ENCODE measurements at places on chromosomes 4 and X.

DNA sequence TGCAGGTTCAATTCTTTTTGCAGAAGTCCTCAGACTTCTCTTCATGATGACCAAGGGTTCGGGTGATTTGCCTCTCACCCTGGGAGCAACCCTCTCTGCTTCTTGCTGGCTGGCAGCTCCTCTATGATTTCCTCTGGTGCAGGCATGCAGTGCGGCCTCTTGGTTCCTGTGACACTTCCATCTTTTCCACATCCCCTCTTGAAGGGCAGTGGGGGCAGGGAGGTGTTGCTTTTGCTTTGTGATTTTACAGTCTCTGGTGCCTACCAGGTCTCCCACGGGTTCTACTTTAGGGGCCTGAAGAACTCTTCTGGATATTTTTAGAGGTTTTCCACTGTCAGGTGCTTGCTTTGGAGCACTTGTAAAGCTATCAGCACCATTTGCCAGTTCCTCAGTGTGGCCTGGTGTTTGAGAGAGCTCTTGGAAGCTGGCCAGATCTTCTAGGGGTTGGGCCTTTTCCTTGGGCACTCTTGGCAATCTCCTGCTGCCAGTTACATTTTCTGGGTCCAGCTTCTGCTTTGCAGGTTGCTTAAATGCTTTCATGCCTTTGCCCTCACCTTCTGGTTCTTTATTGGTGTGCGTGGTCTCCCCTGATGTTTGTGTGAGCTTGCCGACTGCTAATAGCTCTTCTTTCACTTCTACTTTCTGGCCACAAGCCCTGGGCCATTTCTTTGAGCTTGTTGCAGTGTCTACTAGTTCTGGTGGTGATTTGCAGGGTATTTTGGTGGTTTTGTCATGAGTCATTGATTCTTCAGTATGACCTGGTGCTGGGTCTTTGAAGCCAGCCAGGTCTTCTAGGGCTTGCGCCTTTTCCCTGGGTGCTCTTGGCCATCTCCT is 11.5 kb upstream of the CHST7 start:
- no peak for DNase-seq

GRCh38 chrX:154140742-154141141 is 3.3 kb upstream of the OPN1LW start:
- DNase-seq: no peak

DNA sequence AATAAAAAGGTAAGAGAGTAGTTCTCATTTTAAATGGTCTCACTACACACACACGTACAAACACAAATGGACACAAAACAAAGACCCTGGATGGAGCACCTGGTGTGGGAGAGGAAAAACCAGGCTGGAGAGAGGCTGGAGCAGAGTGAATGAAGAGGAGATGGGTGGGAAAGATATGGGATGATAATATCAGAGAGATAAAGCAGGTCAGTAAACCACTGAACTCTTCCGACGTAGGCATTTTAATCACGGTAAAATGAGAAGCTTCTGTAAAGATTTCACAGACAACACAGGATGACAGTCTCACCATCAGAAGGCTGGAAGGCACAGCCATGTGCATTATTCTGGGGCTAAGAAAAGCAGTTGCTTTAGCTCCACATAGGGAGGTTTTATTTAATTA is 532.8 kb downstream of the KCNIP4 start:
- DNase-seq: no peak

GRCh38 chr4:170657761-170658160 is 568.0 kb upstream of the AADAT start:
- DNase-seq: no peak

GRCh38 chr4:152448038-152448707 is 87.7 kb downstream of the FBXW7 start:
- DNase-seq: no peak

- no peak for DNase-seq
Measured at GRCh38 chr4:180152831-180153230, 2090.4 kb upstream of the TENM3 start.

DNA sequence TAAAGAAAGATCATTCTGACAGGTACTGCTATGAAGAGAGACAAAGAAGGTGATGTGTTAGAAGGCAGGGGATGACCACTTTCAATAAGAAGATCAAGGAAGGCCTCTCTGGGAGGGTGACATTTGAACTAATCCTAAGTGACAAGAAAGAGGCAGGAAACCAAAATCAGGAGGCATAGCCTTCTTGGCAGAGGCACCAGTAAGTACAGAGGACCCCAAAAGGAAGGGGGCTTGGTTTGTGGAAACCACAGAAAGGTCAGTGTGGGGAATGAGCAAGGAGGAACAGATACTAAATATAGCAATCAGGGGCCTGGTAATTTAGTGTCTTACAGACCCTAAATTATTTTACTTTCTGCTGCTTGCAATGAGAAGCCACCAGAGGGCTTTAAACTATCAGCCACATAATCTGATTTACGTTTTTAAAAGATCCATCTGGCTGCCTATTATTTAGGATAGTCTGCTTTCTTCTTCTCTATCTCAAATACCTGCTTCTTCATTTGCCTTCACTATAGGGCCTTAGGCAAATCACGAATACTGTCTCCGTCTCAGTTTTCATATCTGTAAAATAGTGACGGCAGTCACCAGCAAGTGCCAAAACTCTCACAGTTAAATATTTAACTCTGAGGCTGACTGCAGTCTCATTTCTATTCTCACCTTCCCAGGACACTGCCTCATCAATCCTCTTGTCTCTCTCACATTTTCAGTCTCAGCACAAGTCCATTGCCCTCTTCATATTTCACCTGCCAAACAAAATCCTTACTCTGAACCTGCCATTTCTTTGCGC is 16.7 kb downstream of the NR3C2 start:
- no peak for DNase-seq

DNA sequence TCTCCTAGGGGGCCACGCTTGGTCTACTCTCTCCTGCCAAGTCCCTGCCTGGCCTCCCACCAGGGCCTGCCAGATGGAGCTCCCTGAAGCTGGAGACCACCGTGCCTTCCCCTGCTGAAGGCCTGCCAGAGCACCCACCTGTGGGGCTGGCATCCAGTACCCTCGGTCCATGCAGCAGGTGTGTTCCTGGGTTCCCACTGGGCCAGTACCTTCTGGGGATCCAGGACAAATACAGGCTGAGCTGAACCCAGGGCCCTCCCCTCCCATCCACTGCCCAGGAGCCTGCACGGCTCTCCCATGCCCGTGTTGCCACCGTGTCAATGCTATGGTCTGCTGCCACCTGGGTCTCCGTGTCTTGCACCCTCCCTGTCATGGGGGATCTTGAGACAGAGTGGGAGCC is 68.8 kb downstream of the ABLIM2 start:
- no peak for DNase-seq

- no peak for DNase-seq
Measured at GRCh38 chrX:70444326-70444945, at the start of gene DLG3. TSS of gene DLG3 (plus strand) at chrX:70444835. CDS start at chrX:70445202, 367 bp downstream.

- no peak for DNase-seq
Measured at GRCh38 chr4:3520796-3521600, 11.2 kb downstream of the LRPAP1 start.

- no peak for DNase-seq
Measured at GRCh38 chr4:44965435-44966095, 239.2 kb upstream of the GNPDA2 start.

DNA sequence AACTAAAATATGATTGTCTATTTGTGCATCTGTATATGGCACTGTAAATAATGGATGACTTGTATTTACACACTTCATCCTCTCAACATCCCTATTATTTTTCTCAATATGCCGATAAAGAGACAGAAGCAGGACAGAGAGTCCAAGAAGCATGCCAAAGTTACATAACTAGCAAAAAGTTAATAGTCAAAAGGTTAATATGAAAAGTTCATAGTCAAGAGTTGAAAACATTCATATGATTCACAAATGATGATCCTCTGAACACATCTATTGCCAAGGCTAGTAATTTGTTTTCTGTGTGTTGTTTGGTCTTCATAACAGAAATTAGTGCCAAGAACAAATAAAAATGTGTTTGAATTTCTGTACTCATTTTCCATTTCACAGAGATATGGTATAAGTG is 231.0 kb downstream of the ADAMTS3 start:
- no peak for DNase-seq

DNA sequence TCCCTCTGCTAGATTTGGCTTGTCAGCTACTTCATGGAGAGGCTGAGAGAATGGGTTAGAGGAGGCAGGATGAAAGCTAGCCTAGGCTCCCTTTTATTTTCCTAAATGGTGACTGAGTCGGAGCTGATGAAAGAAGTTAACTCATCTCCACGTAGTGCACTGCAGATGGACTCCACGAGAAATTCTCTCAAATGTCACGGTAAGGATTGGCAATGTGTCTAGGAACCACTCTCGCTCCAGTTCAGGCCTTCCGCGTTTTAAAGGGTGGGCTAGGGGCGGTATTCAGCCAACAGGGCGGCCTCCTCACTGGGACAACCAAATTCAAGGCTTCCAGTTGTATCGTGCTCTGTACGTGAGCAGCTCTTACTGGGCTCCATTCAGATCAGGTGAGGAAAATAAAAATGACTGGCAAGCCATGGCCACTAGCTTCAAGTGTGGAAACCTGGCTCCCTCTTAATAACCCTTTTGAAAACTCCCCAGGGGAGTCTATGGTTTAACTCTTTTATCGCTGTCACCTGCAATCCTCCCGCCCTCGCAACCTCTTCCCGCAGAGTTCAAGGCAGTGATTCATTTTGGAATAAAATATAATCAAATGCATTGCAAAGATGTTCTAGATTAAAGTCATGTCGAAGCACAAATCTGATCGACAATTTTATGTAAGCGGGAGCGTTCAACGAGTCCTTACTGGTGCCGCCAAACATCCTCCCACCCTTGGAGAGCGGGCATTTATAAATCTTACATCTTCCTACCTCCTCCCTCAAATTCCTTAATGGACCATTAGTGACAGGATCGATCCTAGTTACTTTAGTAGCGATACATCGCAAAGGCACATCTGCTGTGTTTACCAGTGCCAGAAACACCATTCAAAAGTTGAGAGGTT is 1.2 kb downstream of the SPOCK3 start:
- DNase-seq: no peak

GRCh38 chr4:169604131-169604900 is 8.1 kb downstream of the NEK1 start:
- peak; percentile 45 for DNase-seq

DNA sequence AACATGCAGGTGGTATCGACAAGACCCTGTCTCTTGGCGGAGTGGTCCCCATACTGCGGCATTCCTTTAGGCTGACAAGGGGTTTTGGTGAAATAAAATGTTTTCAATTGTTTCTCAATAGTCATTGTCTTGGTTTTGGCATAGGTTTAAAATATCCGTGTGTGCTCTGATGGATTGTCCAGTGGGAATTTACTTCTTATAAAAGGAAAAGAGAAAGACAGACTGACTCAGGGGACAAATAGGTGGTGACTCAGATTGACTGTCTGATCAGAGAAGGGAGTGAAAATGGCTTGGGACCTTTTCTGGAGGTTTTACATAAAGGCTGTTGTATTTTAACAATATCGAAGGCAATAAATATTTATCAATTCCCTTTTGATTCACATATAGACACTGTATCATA is 129.8 kb downstream of the SORBS2 start:
- DNase-seq: peak; percentile 39

DNA sequence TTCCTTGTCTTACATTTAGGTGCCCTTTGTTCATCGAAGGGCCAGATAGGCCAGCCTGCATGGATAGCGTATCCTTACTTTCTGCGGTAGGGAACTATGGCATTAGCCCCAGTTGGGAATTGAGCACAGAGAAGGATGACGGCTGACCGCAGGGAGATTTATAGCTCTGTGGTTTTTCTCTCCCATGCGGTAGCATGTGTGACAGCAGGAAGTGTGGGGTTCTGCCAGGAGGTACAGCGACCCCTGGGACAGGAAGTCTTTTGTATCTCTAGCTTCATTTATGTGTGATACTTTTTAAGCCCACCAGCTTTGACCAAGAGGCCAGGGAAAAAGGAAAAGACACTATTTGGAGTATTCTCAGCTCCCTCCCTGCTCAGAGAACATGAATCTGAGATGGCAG is 33.1 kb downstream of the GAB3 start:
- DNase-seq: peak; percentile 79

DNA sequence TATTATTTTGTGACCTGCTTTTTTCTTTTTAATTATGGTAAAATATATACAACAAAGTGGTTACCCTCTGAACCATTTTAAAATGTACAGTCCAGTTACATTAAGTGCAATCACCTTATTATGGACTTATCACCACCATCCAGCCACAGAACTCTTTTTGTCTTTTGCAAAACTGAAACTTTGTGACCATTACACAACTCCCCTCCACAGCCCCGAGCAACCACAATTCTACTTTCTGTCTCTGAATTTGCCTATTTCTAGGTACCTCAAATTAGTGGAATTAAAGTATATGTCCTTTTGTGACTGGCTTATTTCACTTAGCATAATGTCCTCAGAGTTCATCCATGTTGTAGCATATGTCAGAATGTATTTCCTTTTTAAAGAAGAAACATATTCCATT is 39.3 kb upstream of the WWC2 start:
- no peak for DNase-seq

GRCh38 chrX:133402042-133402453 is 13.2 kb downstream of the GPC4 start:
- DNase-seq: peak; percentile 3

- DNase-seq: no peak
Measured at GRCh38 chr4:54268151-54268550, 39.1 kb downstream of the PDGFRA start.
